ENCODE measurements at places on chromosomes 5 and 9.

- peak; percentile 37 for DNase-seq
Measured at GRCh38 chr5:6714226-6715041, 1.2 kb downstream of the TENT4A start.

- DNase-seq = no peak
Measured at GRCh38 chr5:115946655-115947054, 15.6 kb upstream of the LVRN start.

GRCh38 chr9:125887172-125887571, 140.0 kb downstream of the PBX3 start:
- DNase-seq = no peak

DNA sequence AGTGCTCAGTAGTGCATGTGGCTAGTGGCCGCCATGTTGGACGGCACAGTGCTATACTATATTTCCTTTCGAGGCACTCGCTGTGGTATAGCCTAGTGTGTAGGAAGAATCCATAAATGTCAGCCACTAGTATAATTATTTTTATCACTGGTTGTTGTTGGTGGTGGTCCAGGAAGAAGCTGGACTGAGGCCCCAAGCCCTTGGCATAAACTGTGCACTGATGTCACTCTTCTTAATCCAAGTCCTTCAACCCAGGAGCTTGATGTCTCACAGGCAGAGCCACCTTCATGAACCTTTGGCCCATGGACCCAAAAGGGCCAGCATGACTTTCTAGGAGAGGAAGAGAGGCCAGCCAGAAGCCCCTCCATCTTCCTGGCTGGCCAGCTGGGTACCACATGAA, 32.5 kb upstream of the SYNPO start:
- DNase-seq = no peak

DNA sequence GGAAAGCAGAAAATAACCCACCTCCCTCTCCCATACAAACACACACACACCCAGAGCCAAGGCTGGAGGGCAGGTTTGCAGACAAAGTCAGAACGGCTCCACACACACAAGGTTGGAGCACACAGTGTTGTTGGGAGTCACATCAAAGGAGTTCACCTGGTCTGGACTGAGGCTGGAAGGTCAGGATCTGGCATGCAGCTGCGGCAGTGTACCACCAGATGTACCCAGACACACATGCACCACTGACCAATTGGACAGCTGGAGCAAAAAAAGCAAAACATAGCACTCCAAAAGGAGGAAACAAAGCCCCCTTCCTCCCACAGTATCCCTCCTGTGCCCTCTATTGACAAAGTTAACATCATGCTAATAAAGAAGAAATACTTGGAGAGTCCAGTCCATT, 94.6 kb upstream of the KIF2A start:
- no peak for DNase-seq

- no peak for DNase-seq
Measured at GRCh38 chr5:116273448-116274242, 188.8 kb downstream of the COMMD10 start.

DNA sequence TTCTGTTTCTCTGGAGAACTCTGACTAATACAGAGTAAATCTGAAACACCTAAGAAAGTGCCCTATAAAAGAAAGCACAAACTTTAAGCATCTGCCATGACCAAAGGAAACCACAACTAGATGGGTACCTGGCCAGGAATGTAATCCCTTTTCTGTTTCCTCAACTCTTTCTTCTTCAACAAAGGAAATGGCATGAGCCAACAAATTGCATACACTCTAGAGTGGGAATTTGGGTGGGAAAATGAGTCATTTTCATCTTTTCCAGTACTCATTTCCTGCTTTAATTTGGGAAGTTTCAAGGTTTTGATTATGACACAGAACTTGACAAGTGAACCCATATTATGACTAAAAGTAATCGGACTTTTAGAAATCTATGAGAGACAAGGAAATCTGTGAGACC, 349.2 kb upstream of the RORB start:
- no peak for DNase-seq

- no peak for DNase-seq
Measured at GRCh38 chr5:95628933-95629332, 9.0 kb downstream of the GPR150 start.

DNA sequence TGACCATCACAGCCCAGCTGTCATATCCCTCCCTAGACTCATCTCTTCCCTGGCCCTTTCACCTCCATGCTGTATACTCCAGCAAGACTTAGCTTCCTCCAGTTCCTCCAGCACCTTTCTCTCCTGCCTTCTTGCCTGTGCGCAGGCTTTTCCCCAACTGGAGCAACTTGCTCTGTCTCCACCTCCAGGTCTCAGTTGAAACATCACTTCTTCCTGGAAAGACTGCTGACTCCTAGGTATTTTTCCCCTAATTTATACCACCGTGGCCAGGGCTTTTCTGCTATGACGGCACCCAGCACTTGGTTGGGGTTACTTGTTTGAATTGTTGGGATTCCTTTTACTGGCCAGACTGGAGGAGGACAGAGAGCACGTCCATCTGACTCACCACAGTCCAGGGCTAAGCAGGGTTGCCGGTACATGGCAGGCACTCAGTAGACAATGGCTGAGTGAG, 67.5 kb downstream of the KCNIP1 start:
- no peak for DNase-seq

DNA sequence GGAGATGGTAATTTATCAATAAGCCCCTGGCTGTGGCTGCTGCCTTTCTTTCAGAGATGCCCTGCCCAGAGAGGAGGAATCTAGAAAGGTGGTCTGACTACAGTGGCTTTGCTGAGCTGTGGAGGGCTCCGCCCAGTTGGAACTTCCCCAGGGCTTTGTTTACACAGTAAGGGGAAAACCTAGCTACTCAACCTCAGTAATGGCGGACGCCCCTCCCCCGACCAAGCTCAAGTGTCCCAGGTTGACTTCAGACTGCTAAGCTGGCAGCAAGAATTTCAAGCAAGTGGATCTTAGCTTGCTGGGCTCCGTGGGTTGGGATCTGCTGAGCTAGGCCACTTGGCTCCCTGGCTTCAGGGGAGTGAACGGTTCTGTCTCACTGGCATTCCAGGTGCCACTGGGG, 865.4 kb upstream of the ACO1 start:
- DNase-seq = peak; percentile 6

DNA sequence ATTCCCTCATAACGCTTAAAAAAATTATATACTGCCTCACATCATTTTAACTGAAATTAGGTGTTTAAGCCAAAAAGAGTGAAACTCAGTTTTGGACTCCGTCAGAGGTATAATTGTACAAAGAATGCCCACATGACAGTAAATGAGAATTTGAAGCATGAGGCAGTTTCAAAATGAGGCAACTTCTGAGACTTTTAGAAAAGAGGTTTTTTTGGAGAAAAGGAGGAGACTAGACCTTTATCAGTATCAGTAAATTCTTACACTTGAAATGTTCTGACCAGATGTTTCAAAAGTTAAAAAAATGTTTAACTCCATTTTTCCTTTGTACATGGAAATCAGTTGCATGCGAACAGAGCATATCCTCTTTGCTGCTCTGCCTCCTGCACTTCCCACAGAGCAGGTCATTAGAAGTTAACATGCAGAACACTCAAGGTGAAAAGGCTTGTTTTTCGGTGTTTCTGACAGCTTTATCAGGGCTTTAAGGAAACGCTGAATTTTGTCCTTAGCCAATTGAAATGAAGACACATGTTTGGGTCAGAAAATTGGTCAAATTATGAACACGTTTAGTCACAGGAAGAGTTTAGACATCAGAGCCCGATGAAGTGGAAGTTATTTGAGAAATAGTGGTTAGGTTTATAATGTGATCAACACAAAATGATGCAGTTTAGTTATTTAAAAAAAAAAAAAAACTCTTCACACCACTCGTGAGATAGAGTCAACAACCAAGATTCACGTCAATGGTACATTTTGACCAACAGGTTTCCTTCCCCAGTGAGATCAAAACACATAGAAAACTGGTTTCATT, 59.5 kb downstream of the PIK3R1 start:
- DNase-seq = no peak

GRCh38 chr5:55226934-55227663, at the start of gene MCIDAS:
Gene MCIDAS, minus strand, starts transcription at chr5:55227315. Its CDS starts 177 bp downstream, at chr5:55227138.
- DNase-seq = peak; percentile 88

- DNase-seq = no peak
Measured at GRCh38 chr5:91228188-91228587, 154.9 kb downstream of the ARRDC3 start.

- DNase-seq = no peak
Measured at GRCh38 chr5:6280425-6281100, 97.8 kb downstream of the MED10 start.

DNA sequence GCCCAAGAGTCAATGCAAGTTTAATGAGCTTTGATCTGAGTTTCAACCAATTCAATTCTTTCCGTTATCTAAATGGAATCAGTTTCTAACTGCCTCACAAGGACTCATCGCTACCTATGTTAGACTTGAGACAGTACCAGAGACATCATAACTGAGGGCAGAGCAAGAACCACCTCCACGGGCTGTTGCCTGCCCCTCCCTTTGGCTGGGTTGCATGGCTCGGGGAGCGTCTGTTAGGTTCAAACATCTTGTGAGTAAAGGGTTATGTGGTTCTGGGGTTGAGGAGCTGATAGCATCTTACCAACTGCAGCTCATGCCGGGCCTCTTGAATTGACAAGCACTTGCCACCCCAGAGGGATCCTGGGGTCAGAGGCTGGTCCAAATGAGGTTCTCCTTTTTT, 457.9 kb downstream of the ENC1 start:
- no peak for DNase-seq

GRCh38 chr9:3458806-3459475, 66.9 kb downstream of the RFX3 start:
- DNase-seq = no peak

DNA sequence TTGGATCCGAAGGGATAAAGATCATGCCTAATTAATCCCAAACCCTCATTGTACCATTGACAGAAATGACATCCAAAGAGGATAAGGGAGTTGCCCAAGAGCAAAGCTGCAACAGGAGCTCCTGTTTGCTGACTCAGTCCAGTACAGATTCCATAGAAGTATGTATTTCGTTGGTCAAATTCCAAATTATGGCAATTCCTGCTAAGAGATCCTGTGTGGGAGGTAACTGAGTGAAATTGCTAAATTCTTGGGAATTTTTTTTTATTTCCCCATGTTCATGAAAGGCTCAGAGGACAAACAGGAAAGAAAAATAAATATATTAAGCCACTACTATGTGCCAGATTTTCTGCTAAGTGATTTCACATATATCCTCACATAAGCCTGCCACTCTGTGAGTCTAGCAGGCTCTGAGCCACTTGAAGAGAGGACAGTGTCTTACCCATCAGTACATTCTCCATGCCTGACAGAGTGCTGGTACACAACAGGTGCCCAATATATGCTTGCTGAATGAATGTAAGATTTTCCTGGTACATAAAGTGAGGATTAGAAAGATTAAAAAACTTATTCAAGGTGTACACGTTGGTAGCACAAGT, 132.7 kb downstream of the GLIS3 start:
- no peak for DNase-seq

GRCh38 chr5:29942089-29942488, 1251.4 kb upstream of the CDH6 start:
- no peak for DNase-seq

GRCh38 chr9:18255747-18256146, 218.2 kb upstream of the ADAMTSL1 start:
- DNase-seq = no peak

GRCh38 chr9:134854541-134854981, 26.0 kb upstream of the FCN2 start:
- no peak for DNase-seq

DNA sequence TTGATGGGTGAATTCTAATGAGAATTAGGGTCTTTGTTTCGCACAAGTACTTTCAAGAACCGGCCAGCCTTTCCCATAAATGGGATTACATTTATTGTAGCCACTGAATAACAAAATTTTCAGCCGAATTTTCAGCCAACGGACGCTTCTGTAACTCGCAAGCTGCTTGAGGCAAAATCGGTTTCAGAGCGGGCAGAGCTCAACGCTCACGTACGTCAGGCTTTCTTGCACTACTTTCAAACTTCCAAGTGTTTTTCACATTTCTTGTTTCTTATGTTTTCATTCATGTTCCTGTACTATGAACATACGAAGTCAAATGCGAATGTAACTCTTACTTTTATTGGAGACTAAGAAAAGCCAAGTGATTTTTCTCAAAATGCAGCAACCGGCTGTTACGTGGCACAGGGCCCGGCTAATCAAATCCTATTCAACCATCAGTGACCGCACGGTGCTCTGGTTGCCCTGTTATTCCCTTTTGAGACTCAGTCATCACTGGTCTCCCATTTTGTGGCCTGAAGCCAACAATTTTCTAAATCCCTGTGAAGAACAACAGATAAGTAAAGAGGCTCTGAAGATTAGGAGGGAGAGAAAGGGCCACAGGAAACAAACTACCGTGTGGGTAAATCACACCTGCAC, 68.5 kb downstream of the SLC28A3 start:
- peak; percentile 25 for DNase-seq

DNA sequence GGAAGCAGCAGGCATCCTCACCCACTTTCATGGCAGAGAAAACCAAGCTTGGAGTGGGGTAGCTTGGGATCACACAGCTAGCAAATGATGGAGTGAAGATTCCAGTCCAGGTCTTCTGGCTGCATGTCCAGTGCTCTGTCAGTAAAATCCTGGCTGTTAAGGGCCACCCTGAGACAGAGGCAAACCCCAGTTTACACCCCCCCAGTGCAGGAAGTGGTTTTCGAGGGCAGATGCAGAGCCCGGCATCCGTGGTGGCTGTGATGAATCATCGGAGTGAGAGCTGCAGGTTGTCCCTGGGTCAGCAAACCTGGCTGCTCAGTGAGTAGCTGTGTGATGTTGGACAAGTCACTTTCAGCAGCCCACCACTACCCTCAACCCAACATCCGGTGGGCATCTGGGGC, 115.4 kb downstream of the RGS3 start:
- DNase-seq = peak; percentile 40

DNA sequence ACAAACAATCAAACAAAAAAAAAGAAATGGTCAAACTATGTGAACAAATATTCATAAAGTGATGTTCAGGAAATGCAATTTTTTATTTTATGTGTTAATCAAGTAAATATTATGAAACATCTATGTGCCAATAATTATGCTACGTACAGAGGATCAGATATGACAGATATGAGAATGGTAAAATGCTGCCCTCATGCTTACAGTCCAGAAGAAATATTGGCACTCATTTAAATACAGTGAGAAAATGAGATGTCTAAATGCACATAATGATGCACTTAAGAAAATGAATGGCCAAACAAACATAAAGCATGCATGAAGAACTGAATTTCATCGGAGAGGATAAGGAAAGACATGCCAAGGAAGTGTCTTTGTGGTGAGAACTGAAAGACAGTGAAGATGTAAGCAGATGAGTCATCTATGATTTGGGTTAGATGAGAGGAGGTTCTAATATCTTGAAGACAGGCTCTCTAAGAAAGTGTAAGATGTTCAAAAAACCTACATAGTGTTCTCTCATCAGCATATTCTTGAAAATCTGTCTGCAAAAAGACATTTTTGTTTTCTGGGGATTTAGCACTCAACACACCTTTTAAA, 1231.1 kb upstream of the ACO1 start:
- DNase-seq = no peak

DNA sequence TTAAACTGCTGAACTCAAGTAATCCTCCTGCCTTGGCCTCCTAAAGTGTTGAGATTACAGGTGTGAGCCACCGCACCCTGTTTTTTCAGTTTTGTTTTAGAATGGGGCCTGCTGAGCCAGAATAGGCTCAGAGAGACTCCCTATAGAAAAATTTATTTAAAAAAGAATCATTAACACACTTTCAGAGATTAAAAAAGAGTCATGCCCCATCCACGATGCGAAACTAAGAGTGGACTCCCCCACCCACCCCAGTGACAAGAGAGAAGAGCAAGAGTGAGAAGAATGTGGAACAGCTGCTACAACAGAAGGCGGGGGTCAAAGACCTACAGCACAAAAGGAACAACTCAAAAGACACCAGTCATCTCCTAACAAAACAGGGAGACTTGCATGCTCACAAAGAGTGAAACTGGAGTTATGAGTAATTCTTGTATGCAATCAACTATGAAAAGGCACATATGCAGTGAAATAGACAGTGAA, 47.2 kb downstream of the GLDC start:
- DNase-seq = no peak
